Forelimb muscle (tissue), 1 donor: ENCODE measurements at places on chromosomes 12 and 14. TPM values are rescaled to one million over a fixed set of nuclear protein-coding genes. Genes with fewer than 3 reads are reported as not detected.

DNA sequence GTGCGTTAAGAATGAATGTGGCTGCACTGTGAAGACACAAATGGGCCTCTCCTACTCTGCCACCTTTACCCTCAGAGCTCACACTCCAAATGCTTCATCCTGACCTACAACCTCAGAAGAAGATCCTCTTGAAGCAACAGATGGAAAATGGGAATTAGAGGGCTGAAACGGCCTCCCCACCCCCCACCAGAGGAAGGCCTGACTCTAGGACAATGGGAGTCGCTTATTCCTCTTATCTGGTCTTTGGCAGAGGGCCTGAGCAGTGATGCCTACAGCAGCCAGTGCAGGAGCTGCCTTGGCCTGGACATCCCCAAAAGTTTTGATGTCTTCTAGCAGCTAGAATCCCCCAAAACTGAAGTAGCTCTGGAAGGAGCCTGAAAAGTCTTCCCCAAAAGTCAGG, 29.2 kb downstream of the BTBD7 start:
- no peak for DNase-seq

DNA sequence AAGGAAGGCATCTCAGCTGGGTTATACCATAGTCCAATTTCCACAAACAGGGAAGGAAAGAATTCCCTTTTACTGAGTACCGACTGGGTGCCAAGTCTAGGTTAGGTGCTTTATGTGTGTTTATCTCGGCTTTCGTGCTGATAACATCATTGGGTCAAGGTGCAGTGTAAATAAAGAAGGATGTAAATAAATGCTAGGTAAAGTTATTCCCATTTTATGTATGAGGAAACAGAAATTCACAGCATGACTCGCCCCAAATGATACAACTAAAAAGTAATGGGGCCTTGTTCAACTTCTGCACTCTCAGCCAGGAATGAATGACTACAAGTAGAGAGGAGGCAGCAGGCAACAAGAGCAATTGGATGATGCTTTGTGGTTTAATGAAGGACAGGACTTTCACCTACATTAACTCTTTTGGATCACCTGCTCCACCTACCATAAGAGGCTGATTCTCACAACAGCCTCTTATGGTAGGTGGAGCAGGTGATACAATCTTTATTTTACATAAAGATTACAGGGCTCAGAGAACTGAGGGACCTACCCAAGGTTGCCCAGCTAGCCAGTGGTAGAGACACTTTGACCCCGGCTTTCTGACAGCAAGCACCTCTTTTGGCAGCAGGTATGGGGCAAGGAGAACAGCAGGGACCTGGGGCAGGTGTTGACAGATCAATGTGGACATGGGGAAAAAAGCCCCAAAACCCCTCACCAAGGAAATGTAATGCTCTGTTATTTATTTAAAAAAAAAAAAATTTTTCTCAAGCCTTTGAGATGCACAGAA, 213.4 kb upstream of the NUDT4 start:
- DNase-seq: no peak

DNA sequence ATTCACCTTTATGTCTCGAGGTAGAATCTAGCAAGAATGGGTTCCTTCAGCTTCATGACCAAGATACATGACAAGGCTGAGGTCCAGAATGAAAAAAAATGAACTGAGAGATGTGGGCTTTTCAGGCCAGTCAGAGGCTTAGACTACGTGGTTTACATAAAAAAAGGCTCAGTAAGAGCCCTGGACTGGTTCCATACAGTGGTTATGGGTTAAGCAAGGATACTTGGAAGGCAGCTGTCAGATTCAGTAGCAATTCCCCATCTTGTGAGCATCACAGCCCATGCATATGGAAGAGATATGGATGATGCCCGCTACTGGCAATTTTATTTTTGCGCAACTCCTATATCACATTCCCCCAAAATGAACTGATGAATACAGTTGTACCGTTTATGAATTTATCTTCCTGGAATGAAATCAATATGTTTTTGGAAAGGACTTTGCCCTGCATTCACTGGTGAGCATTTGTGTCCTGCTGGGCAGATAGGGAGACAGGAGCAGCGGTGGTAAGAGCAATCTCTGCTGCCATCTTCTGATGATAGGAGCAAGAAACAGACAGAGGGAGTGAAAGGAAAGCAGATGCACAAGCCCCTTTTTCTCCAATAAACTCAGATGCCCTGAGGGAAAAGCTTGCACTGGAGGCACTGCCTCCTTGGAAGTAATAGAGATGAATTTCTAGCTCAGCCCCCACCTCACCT, 280.4 kb downstream of the GALC start:
- peak; percentile 6 for DNase-seq

CD163L1 gene
- polyA plus RNA-seq: 7.4 TPM

- DNase-seq: no peak
Observed at GRCh38 chr12:49671031-49671765, 36.0 kb downstream of the FMNL3 start.

GRCh38 chr12:110224379-110225304, 56.4 kb upstream of the ATP2A2 start:
- DNase-seq: peak; percentile 81

GRCh38 chr14:91159906-91160305, 46.0 kb downstream of the DGLUCY start:
- DNase-seq: no peak

TSHR gene
- polyA plus RNA-seq: 0.65 TPM

GRCh38 chr12:51941011-51941581, 10.4 kb upstream of the ACVR1B start:
- no peak for DNase-seq

DNA sequence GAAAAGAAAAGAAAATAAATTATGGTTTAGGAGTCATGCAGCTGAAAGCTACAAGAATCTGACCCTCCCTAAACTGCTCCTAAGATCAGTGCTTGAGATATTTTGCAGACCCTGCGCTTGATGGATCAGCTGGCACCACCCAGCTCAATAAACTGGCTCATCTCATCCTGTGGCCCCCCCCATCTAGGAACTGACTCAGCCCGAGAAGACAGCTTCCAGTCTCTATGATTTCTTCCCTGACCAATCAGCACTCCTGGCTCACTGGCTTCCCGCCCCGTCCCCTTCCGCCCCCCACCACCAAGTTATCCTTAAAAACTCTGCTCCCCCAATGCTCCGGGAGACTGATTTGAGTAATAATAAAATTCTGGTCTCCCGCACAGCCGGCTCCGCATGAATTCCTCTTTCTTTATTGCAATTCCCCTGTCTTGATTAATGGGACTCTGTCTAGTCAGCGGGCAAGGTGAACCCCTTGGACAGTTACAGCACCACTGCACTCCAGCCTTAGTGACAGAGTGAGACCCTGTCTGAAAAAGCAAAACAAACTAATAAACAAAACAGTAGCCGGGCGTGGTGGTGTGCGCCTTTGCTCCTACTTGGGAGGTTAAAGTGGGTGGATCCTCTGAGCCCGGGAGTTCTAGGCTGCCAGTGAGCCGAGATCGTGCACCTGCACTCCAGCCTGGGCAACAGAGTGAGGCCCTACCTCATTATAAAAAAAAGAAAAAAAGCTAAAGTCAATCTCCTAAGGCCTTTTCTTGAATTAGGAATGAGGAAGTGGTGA, 24.5 kb upstream of the SPTLC2 start:
- no peak for DNase-seq

- no peak for DNase-seq
Observed at GRCh38 chr14:77086017-77086727, 11.9 kb upstream of the CIPC start.

TMEM121 gene
- 2.2 TPM for polyA plus RNA-seq

DNA sequence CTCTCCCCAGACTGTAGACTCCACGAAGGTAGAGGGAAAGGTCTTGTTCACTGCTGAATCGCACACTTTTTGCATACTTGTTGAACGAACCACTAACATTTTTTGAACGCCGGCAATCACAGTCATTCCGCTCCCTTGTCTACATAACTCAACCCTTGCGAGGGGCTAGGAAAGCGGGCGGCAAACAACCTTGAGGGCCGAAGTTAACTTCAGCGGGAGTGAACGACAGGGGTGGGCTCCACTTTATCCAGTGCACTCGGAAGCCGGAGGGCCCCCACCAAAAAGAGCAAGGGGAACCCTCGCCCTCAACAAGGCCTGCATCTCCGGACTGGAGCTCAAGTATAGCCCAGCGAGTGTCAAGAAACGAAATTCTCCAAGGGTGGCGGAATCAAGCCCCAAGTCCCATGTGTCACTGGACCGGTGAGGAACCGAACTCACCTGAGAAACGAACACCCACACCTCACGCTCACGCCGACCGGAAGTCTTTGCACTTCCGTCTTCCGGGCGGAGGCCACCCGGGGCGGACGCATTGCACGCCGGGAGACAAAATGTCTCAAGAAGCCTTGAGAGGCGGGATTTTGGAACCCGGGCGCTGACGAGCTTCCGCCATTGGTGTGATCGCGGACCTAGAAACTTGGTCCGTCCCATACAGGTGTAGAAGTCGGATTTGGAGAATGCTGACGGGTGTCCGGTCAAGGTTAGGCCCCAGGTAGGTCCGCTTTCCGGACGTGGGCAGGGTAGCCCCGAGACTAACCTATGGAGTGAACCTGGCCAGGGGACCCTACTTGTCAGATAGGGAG, at the start of gene LLPH:
TSS of gene LLPH (minus strand) at position 484 of the 800 bp plus-strand sequence. CDS start 1,644 bp downstream, outside the sequence.
- peak; percentile 72 for DNase-seq

GRCh38 chr14:105938055-105938863, 411.9 kb downstream of the TMEM121 start:
- no peak for DNase-seq

- DNase-seq: no peak
Observed at GRCh38 chr12:11667171-11667570, 17.7 kb downstream of the ETV6 start.

NEDD8 gene
- polyA plus RNA-seq: 188 TPM

DNA sequence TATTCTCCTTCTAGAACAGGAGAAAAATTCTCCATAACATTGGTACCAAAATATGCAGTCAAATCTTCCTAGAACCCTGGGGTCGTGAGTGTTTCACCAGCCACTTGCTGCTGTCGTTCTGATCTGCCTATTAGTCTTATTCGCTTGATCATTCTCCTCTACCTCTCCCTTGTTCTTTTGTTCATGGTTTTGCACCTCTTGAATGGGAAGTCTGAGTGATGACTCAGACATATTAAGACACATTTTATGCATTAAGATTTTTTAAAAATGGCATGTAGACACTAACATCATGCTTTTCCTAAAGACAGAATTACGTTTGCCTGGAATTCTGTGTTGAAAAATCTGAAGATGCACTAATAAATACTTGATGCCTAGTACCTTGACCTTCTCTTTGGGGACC, 159.2 kb upstream of the LRIG3 start:
- DNase-seq: no peak

DNA sequence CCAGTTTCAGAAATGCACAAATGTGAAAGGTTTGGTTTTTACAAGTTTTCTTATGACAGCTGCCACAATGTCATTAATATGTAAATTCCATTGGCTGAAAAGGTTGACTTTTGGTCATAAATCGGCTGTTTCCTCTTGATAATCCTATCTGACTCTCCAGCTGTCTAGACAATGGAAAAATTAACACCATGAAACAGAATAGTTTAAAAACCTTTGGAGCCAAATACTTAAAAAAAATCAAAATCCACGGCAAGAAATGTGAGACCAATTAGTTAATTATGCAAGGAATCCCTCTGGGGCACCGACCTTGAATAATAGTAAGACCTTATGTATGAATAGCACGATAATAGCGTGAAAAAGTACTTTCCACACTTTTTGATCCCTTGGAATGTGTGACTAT, 138.0 kb downstream of the ZNF664 start:
- no peak for DNase-seq

DNA sequence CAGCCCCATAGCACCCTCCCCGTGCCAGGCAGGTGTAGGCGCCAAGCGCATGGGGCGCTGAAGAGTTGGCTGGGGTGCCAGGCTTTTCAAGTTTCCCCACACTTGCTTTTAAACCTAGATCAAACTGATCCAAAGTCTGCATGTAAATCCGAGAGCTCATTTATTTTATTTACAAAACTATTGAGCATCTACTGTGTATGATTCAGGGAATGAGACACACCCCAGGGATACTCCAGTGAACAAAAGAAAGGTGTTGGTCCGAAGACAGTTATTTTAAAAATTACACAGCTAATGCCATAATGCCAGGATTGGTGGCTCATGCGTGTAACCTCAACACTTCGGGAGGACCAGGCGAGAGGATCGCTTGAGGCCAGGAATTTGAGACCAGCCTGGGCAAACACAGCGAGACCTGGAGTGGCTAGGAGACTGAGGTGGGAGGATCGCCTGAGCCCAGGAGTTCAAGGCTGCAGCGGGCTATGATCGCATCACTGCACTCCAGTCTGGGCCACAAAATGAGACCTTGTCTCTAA, 780 bp upstream of the SLC41A2 start:
- DNase-seq: no peak

DNA sequence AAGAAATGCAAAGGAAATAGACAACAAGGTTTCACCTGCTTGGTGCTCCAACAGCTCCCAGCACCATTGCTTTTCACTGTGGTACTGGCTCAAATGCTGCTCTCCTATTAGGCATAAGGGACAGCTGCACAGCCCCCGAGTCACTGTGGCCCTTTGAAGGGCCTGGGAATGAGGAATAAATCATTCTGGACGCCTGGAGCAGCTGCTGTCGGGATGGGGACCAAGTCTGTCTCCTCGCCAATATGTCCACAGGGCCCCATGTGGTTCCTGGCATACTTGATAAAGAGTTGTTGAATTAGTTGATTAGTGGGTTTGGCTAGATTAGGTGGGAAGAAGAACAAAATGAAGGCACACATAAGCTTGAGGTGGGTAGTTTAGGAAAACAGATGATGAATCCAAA, 13.1 kb upstream of the NGB start:
- no peak for DNase-seq

DNA sequence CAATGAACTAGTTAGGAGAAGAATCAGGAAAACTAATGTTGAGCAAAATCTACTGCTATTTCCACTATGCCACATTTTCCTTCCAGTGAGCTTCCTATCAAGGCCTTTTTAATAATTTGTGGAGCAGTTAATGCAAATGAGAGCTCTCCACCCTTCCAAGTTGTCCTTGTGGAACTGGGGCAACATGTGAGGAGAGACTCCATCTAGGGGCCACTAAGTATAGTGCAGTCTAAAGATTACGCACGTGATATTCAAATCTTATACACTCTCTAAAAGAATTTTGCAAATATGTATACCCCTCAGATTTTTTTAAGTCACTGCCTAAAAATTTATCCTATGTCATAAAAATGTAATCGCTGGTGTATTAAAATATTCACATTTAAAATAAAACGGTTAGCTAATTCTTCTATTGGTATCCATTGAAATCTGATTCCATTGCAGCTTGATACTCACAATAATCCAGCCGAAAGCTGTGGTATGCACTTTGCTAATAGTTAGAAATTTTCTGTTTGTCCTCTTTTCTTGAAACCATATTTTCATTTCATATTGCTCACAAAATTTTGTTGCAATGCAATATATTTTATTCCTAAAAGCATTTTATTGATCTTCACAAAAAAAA, 100.1 kb downstream of the PAH start:
- DNase-seq: no peak

DNA sequence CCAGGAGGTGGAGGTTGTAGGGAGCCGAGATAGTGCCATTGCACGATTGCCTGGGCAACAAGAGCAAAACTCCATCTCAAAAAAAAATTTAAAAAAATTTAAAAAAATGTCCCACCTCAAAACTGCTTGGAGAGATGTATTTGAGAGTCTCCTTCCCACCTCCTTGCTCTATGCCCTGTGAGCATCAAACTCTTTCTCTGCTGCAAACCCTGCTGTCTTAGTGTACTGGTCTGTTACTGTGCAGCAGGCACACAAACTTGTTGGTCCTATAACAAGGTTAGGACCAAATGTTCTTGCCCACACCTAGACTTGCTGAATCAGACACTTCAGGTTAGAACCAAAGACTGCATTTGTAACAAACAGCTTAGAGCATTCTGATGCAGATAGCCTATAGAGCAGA, 153.5 kb upstream of the FUT8 start:
- no peak for DNase-seq
